Lung (tissue), 17 donors: ENCODE measurements at places on chromosomes 5 and 9. TPM values are rescaled to one million over a fixed set of nuclear protein-coding genes. Genes with fewer than 3 reads are reported as not detected.

DNA sequence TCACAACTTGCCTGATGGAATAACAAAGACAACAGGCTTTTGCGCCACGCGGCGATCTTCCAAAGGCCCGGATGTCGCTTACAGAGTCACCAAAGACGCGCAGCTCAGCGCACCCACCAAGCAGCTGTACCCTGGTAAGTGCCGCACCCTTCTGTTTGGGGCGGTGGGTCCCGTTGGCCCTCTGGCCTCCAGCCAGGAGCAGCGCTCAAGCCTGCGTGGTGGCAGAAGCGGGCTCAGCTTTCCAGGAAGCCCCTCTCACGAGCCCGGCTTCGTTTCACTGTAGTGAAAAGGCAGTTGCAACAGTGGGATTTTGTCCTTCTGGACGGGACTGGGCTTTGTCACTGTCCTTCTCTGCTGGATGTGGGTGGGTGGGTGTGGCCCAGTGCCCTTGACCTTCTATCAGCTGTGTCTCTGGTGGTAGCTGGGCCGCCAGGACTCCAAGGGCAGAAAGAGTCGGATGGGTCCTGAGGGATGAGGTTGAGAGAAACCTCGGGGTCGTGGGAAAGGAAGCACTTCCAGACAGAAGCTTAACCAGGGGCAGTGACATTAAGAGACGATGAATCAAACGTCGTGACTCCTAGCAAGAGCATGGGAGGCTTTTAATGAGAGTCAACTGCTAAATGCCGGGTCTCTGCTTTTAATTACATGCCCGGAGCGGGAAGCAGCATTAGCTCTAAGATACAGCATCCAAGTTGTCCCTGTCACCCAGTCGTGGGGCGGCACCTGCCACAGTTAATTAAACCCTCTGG, 49.5 kb downstream of the COL5A1 start:
- H3K36me3 ChIP-seq: no peaks in the 10 kb centered on the region
- H3K4me3 ChIP-seq: no peak overlapping the region
- no peak overlapping the region for H3K27ac ChIP-seq
- no peaks in the 10 kb centered on the region for H3K4me1 ChIP-seq

- DNase-seq: peak; percentile 85
- no peak overlapping the region for H3K4me3 ChIP-seq
- no peaks in the 10 kb centered on the region for H3K36me3 ChIP-seq
- H3K4me1 ChIP-seq: peaks cover 10% of the 10 kb centered on the region
- no peaks in the 10 kb centered on the region for H3K27me3 ChIP-seq
- no peak overlapping the region for H3K27ac ChIP-seq
Observed at GRCh38 chr9:105062222-105062855, 134.4 kb upstream of the ABCA1 start.

DNA sequence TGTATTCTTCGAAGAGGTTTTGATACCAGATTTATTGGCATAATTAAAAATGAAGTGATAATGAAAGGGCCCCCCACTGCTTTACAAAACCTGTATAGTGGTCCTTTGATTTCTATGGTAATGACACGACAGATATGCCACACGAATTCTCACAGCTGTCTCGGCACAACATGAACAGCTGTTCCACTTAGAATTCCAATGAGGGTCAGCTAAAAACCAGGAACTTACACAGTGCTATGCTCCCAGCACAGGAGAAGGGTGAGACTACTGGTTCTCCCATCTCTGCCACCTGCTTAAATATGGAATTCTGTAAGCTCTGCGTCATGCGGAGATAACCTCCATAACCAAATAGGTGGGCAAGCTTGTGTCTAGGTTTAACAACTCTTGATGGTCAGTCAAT, 183.0 kb upstream of the EFNA5 start:
- no peak overlapping the region for H3K4me3 ChIP-seq
- no peaks in the 10 kb centered on the region for H3K4me1 ChIP-seq
- DNase-seq: no peak
- no peaks in the 10 kb centered on the region for H3K36me3 ChIP-seq

DNA sequence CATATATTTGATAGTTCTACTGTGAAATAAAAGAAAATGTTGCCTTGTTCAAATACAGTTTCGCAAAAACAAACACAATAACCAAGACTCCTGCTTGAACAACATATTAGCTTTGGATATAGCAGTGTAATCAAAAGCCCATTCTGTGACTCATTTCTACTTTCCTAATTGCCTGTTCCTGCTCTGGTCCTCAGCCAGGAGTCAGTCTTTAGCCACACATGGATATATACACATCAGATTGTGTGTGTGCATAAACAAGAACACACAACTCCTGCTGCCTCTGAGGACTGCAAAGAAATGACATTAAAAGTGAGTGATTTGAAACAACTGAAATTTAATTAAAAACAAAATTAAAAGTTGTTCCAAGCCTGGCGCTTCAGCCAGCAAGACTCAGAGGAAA, 334.8 kb downstream of the TRIM32 start:
- no peaks in the 10 kb centered on the region for H3K36me3 ChIP-seq
- no peaks in the 10 kb centered on the region for H3K4me1 ChIP-seq
- DNase-seq: no peak
- no peak overlapping the region for H3K4me3 ChIP-seq

GRCh38 chr9:114347675-114348074, 18.0 kb downstream of the ORM2 start:
- H3K36me3 ChIP-seq: no peaks in the 10 kb centered on the region
- H3K4me1 ChIP-seq: no peaks in the 10 kb centered on the region
- H3K4me3 ChIP-seq: no peak overlapping the region
- no peak overlapping the region for H3K27ac ChIP-seq
- DNase-seq: no peak

Gene PCDHA10
- 0.48 TPM for total RNA-seq

Gene OR13C9
- not detected for total RNA-seq

DNA sequence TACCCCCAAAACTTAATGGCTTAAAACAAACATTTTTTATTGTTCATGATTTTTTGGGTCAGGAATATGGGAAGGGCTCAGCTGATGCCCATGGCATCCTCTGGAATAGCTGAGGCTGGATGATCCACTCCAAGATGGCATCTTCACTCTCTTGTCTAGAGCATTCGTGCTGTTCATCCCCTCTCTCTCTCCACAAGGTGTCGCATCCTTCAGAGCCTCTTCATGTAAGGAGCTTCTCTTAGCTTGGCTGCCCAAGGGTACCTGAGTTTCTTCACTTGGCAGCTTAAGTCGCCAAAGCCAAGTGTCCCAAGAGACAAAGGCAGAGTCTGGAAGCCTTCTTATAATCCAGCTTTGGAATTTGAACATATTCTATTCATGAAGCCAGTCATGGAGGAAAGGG, 294.7 kb downstream of the CHSY3 start:
- no peaks in the 10 kb centered on the region for H3K4me1 ChIP-seq
- H3K36me3 ChIP-seq: no peaks in the 10 kb centered on the region
- no peak for DNase-seq
- H3K27me3 ChIP-seq: no peaks in the 10 kb centered on the region
- H3K4me3 ChIP-seq: no peak overlapping the region
- H3K27ac ChIP-seq: no peak overlapping the region

- no peak overlapping the region for H3K27ac ChIP-seq
- no peak overlapping the region for H3K4me3 ChIP-seq
- H3K27me3 ChIP-seq: no peaks in the 10 kb centered on the region
- H3K36me3 ChIP-seq: no peaks in the 10 kb centered on the region
Observed at GRCh38 chr9:4590430-4591122, 71.5 kb upstream of the PLPP6 start.

Gene SAXO1
- total RNA-seq: 0.54 TPM

Gene SPZ1
- not detected for total RNA-seq

GRCh38 chr5:31855134-31856040, 216.5 kb downstream of the PDZD2 start:
- peak overlapping the region; percentile 83 for H3K27ac ChIP-seq
- peak overlapping the region; percentile 65 for H3K4me3 ChIP-seq
- H3K36me3 ChIP-seq: no peaks in the 10 kb centered on the region
- peaks cover 4% of the 10 kb centered on the region for H3K4me1 ChIP-seq
- H3K27me3 ChIP-seq: peaks cover 15% of the 10 kb centered on the region

Gene GRIA1
- total RNA-seq: 2.2 TPM

Gene NMUR2
- total RNA-seq: not detected

DNA sequence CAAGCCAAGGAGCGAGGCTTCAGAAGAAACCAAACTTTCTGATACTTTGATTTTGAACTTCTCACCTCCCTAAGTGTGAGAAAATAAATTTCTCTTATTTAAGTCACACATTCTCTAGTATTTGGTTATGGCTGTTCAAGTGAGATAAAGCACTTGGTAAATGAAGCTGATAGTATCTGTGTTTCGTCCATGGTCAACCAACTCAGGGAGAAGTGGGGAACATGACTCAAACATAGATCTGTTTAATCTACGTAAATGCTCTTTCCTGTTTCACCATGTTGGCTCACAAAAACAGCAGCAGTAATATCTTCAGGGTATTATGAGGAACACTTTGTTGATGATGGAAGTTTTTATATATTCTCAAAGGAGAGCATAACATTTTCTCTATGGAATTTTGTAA, 2167.2 kb upstream of the C9orf72 start:
- H3K27me3 ChIP-seq: no peaks in the 10 kb centered on the region
- H3K4me1 ChIP-seq: no peaks in the 10 kb centered on the region
- no peak overlapping the region for H3K27ac ChIP-seq

- no peaks in the 10 kb centered on the region for H3K4me1 ChIP-seq
- no peak for DNase-seq
- H3K27me3 ChIP-seq: no peaks in the 10 kb centered on the region
- no peaks in the 10 kb centered on the region for H3K36me3 ChIP-seq
- H3K27ac ChIP-seq: no peak overlapping the region
Observed at GRCh38 chr5:11602298-11602697, 301.9 kb downstream of the CTNND2 start.

DNA sequence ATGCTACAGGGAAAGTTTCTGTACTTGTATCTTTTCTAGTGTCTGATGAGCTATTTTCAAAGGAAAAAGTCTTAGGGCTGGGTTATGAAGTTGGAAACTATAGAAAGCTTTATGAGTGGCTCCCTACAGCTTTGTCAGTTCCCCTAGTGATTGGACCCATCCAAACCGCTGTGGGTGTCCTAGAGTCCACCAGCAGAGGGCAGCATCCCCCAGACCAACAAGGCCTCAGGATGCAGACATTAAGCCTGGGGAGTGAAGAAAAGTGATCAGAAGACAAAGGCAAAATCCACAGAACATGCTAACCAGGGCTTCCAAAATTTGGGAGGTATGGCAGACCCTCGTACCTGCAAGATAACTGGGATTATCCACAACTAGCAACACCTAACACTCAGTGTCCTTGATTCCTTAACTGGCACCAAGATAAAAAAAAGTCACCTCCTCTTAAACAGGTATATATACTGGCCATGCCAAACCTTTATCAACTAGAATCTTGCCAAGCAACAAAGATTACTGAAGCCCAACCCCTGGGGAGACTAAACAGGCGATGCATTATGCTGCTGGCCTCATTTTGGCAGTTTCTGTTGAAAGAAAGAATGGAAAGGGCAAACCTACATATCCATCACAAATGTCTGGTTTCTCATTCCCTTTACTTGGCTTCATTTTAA, 110.4 kb upstream of the NR5A1 start:
- peak; percentile 89 for DNase-seq
- H3K36me3 ChIP-seq: no peaks in the 10 kb centered on the region
- H3K27ac ChIP-seq: no peak overlapping the region

GRCh38 chr5:10580531-10581423, 16.9 kb downstream of the ANKRD33B start:
- H3K36me3 ChIP-seq: no peaks in the 10 kb centered on the region
- H3K27me3 ChIP-seq: no peaks in the 10 kb centered on the region
- DNase-seq: no peak
- H3K27ac ChIP-seq: no peak overlapping the region

DNA sequence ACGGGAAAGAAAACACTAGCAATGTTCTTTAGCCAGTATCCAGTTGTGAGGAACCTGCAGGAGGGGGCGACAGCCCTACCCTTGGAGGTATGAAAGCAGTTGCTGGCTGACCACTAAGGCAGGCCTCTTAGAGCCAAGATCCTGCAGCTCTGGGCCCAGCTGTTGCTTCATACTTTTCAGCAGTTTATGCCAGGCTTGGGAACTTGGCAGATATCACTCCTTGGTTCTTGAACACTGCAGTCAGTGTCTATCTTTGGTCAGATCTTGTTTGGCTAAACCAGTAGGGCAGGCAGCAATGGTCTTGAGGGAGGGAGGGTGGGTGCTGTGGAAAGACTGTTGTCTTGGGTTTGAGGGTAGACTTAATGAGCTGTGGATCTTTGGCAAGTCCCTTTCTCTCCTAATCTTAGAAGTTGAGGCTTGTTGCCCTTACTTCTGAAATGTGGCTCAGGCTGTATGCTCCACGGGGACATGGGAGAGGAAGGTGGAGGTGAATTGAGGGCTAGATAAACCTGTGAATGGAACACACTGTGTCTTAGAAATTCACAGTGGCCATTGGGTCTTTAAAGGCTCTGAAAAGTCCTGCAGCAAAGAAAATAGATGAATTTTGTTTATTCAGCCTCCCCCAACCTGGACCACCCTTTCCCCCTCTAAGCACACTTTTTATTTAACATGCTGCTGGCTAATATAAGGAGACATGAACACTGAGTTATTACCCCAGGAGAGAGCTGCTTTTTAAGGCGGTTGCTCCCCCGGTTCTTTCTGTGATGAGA, 37.5 kb downstream of the ZNF618 start:
- H3K27ac ChIP-seq: no peak overlapping the region
- H3K4me3 ChIP-seq: no peak overlapping the region
- DNase-seq: peak; percentile 58
- no peaks in the 10 kb centered on the region for H3K36me3 ChIP-seq

DNA sequence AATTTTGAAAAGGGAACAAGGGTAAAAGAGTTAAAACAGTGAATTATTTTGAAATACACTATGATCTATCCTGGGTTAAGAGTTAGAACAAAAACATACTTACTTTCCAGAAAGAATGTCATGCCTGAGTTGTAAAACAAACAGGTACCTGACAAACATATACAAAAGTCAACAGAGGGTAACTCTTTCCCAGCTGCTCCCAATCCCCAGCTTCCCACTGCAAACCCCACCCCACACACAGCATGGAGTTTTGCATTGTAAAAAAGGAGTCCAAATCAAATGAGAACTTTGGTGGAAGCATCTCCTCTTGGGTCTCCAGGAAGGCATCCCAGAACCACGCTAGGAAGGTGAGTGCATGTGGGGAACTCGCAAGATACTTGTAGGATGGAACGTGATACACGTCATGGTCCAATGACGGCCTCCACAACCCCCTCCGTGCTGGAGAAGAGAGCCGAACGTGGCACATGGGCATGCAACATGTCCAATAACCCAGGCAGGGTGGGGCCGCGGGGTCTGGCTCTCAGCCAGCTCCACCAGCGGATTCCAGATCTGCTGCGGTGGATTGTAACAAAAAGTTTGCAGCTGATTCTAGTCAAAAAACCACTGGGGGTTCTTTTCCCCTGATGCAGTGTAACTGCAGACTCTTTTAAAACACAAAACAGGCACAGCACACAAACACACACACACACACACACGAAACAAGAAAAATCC, 55.8 kb downstream of the EPB41L4B start:
- no peak for DNase-seq
- H3K27me3 ChIP-seq: no peaks in the 10 kb centered on the region
- no peaks in the 10 kb centered on the region for H3K4me1 ChIP-seq
- H3K36me3 ChIP-seq: no peaks in the 10 kb centered on the region
- no peak overlapping the region for H3K27ac ChIP-seq
- H3K4me3 ChIP-seq: no peak overlapping the region

- no peaks in the 10 kb centered on the region for H3K36me3 ChIP-seq
- peak; percentile 61 for DNase-seq
- peaks cover 3% of the 10 kb centered on the region for H3K4me1 ChIP-seq
Observed at GRCh38 chr9:757246-757881, 84.1 kb upstream of the DMRT1 start.
